Hypothalamus (tissue), 51 donors: ENCODE measurements at places on chromosomes 4 and X.

DNA sequence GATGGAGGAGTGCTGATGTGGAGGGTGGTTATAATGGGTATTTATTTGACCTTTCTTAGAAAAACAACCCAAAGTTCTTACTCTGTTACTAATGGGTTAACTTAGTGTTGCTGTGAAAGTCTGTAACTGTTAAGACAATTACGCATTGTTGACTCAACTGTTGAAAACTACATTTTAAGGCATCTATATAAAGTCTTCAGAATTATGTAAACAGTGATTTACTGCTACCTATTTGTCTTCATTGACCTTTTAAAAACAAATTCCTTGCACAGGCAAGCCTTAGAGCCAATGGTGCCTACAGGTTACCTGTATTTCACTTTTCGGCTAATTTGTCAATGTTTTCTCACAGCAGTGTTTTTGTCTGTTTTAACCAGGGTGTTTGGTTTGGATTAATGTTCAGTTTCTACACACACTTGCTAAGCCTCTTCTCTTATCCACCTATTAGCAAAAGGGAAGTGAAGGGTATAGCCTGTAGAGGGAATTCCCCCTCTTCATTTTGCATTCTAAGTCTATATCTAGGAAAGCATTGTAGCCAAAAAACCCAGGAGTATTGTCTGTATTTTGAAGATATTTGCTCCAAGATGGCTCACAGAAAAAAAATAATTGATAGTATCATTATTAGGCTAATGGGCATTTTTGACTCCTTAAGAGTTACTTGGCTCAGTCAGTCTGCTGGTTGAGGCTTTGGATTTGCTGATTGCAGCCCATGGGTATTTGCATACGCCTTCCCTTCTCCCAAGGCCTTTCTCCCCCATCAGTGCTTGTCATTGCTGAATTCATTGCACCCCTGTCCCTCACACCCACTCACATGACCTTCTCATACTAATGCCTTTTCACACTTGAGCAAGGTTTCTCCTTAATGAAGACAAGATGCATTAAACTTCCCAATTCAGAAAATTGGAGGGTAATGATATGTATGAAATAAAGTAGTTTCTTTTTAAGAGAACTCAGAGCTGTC, 30.5 kb downstream of the AFF1 start:
- DNase-seq = no peak

GRCh38 chrX:348461-349117, 30.0 kb upstream of the GTPBP6 start:
- no peak for DNase-seq

- DNase-seq = no peak
Measured at GRCh38 chr4:109676886-109677285, 26.4 kb downstream of the CASP6 start.

DNA sequence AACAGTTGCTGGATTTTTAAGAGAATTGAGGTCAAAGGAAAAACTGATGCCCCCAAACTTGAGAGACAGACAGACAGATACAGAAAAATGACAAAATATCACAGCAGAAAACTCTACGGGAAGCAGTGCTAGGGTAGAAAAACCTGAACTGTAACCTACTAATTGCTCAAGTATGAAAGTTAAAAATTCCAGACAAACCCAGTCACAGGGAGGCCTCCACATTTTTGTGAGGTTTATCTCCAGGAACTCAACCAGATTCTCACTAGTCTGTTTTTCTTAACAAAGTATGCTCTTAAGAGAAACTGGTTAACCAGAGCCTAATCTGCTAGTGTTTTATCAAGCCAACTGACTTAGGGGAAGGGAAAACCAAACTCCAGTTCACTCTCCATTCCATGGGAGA, 19.9 kb upstream of the PPP3CA start:
- no peak for DNase-seq

DNA sequence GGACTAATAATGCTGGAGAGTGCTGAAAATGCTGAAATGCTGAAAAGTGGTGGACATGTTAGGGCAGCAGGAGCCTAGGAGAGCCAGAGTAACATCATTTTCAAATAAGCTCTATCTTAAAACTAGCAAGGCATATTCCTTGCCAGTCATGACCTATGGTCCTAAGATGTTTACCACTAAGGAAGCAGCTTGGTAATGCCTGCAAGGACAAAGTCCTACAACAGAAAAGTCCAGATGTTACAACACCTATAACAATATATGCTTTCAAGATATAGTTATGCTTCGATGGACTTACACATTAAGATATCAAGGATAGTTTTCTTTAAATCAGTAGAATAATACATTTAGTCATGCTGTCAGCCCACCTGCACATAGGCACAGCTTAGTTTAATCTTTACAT, 4.5 kb upstream of the ADH4 start:
- DNase-seq = no peak

- DNase-seq = no peak
Measured at GRCh38 chrX:135185795-135186443, 14.7 kb upstream of the CT55 start.

GRCh38 chr4:39883646-39884045, 94.1 kb downstream of the PDS5A start:
- no peak for DNase-seq

- no peak for DNase-seq
Measured at GRCh38 chr4:2646396-2647149, 109.6 kb downstream of the TNIP2 start.

DNA sequence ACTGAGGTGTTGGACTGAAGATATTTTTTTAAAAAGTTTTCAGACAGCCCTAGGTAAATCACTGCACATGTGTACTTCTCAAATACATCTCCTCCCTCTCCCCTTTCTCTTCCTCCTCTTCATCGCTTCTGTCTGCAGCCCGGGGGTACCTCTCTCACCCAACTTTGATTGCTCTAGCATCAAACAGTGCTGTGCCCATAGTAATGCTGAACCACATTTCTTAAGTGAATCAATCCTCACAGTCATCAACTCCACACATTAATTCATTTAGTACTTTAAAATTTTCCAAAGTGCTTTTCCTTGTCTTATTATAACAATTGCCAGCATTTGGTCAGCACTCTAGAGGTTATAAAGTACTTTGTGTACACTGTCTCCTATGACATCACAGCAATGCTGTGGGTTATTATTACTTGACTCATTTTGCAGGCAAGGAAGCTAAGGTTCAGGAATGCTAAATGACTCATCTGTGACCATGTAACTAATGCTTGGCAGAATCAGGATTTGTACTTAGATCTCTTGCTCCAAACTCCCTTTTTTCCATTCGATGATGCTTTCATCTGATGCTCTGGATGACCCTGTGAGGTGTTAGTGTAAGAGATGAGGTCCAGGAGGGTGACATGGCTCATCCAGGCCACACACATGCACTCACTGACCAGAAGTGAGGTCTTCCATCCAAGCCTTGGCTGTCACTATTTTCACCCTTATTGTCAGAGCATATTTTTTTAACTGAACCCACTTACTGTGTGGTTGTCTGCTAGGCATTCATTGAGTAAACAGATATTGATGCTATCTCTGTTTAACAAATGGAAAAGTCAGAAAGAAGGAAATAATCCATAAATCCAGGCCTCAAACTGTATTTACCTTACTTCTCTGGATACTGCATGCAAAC, 58.8 kb downstream of the RHOH start:
- no peak for DNase-seq

DNA sequence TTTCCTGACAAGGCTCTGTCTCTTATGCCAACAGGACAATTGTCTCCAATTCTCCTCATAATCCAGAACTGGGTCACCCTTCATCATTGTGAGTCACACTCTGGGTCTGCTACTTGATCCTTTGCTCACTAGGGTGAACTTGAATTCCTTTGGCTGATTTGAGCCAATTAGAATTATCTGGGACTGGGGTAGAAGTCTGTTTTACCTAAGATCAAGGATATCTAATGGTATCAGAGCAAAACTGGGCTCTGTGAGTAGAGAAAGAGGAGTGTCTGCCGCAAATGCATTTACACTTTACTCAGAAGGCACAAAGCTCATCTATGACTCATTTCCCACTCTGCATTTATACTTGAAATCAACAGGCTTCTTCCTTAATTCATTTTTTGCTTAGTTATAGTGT, 72.6 kb downstream of the PITX2 start:
- DNase-seq = no peak

DNA sequence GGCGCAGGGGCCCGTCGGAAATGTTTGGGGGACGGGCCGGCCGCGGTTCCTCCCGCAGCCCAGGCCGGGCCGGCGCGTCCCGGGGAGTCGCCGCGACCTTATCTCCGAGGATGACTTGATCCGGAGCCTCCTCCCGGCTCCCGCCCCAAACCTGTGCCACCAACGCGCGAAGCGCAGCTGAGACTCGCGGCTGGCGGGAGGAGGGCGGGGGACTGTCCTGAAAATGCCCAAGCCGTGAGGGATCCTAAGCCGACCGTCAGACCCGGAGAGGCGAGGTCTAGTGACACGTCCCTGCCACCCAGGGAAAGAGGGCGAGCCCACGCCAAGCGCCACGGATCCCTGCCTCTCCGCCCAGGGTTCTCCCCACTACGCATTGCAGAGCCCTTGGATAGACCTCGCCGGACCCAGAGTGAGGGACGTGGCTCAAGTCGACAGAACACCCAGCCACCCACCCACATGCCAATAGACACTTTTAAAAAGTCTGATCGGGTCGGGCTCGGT, 26.9 kb downstream of the UTP14A start:
- no peak for DNase-seq

DNA sequence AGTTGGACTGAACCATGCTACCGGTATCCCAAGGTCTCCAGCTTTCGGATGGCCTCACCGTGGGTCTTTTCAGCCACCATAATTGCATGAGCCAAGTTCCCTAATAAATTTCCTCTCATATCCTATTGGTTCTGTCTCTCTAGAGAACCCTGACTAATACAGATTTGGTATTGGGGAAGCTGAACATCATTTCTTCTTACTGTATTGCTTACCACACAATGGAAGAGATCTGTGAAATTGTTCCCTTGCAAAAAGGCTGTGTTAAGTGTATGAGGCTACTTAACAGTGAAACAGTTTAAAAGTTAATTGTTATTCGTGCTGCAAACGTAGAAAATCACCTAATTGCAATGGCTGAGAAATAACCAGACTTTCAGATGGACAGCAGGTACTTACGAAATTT, 34.0 kb downstream of the PLAC8 start:
- no peak for DNase-seq

- DNase-seq = no peak
Measured at GRCh38 chrX:48940404-48940955, 16.9 kb downstream of the OTUD5 start.

DNA sequence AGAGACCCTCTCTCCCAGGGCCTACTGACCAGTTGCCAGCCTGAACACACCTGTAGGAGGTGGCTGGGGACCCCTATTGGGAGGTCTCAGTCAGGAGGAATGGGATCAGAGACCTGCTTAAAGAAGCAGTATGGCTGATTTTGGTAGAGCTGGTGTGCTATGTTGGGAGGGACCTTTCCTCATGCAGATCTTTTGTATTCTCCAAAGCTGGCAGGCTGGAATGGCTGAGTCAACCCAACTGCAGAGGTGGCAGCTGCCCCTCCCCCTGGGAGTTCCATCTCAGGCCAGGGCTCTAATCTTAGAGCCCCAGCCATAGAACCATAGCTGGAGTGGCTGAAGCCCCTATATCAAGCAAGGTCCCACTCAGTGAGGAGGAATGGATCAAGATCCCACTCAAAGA, 279.3 kb upstream of the BMP3 start:
- DNase-seq = no peak

GRCh38 chr4:188439641-188440311, 300.5 kb downstream of the TRIML1 start:
- no peak for DNase-seq

DNA sequence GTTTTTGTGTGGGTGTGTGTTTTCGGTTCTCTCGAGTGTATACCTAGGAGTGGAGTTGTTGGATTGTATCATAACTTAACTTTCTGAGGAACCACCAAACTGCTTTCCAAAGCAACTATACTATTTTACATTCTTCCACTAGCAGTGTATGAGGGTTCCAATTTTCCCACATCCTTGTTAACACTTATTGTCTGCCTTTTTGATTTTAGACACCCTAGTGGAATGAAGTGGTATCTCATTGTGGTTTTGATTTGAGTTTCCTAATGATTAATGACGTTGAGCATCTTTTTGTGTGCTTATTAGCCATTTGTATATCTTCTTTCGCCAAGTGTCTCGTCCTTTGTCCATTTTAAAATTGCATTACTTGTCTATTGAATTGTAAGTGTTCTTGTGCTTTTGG, 118.6 kb downstream of the REPS2 start:
- DNase-seq = no peak

GRCh38 chr4:121449416-121449815, 68.6 kb upstream of the QRFPR start:
- no peak for DNase-seq

DNA sequence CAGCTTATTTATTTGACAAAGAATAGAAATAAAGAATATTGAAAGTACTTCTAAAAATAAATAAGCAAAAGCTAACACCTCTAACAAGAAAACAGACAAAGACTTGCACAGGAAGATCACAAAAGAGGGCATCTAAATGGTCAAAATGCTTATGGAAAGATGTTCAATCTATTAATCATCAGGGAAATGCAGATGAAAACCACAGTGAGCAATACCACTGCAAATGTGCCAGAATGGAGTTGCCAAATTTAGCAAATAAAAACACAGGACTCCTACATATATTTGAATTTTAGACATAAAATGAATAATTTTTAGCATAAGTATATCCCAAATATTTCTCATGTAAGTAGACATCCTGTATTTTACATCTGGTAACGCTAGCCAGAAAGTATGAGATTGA, 56.1 kb upstream of the HPGD start:
- DNase-seq = no peak

DNA sequence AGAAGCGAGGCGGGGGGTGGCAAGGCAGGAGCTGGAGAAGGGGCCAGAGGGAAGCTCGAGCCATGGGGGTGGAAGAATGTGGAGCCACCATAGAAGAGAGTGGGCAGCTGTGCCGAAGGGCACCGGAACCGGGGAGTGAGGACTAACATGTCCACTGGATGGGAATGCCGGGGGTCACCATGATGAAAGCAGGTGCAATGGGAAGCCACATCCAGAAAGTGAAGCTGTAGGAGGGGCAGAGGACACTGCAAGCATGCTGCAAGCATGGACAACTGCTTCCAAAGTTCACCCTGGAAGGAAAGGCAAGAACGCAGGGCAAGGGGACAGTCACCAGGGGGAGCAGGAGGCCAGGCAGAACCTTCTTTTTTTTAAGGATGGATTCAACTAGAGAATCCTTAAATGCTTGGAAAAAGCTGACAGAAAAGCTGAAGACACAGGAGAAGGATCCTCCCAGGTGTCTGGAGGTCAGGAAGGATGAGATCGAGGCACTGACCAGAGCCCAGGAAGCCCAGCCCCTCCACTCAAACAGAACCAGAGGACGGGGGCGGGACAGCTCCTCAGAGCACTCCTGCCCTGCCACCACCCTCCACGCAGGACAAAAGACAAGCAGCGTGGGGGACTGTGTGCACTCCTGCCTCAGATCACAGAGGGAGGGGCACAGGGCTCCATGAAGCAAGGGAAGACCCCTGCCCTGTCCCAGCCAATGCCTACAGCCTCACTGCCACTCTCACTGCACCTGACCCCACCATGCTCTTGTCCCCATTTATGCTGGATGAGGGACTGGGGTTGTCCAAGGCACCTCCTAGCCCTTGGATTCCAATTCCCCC, 169.2 kb downstream of the AFAP1 start:
- no peak for DNase-seq

- no peak for DNase-seq
Measured at GRCh38 chr4:54254116-54254914, 25.2 kb downstream of the PDGFRA start.

GRCh38 chrX:19174401-19175025, 52.2 kb upstream of the ADGRG2 start:
- DNase-seq = no peak
